ENCODE measurements at places on chromosomes 12 and 14. TPM values are rescaled to one million over a fixed set of nuclear protein-coding genes. Genes with fewer than 3 reads are reported as not detected.

The TSPAN9 gene
- total RNA-seq: 0.60 TPM

The GUCY2C gene
- not detected for total RNA-seq

The FGF6 gene
- not detected for total RNA-seq

The KRT6A gene
- total RNA-seq: not detected

The KRT74 gene
- total RNA-seq: not detected

The GPRC5D gene
- not detected for total RNA-seq

DNA sequence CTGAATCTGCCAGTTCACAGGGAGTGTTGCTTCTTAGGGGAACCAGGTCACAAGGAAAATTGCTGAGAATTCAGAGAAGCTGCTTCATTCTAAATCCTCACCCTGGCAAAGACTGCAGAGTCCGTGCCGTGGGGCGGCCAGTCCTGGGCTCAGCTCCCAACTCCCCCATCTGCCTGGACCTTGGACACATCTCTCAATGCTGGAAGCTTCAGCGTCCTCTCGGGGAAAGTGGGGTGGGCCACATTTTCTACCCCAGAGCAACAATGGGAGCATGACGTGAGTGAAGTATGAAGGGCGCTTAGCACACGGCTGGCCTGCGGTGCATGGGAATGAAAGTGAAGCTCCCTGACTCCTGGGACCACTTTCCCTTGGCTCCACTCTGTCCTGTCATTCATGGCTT lies 31.2 kb downstream of the HVCN1 start:
- no peaks in the 10 kb centered on the region for H3K36me3 ChIP-seq
- peaks cover 59% of the 10 kb centered on the region for H3K27me3 ChIP-seq
- DNase-seq: no peak
- H3K4me1 ChIP-seq: peaks cover 6% of the 10 kb centered on the region

DNA sequence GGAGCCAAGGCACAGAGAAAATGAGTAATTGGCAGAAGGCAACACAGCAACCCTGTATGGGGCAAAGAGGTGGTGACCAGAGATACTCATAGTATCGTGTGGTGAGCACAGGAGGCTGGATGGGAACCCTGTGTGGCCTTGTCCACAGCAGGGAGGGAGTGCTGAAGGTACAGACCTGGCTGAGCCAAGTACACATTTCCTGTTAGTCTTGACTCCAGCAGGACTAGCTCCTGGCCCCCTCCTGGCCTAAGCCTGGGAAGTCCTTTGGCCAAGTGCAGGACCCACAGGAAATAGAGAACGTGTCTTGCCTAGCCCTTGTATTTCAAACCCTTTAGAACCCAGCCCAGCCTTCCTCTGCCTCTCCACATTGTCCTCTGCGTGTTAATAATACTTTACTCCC lies 289.8 kb upstream of the PWP1 start:
- DNase-seq: no peak
- H3K27ac ChIP-seq: no peak overlapping the region
- no peaks in the 10 kb centered on the region for H3K4me1 ChIP-seq
- no peaks in the 10 kb centered on the region for H3K36me3 ChIP-seq

DNA sequence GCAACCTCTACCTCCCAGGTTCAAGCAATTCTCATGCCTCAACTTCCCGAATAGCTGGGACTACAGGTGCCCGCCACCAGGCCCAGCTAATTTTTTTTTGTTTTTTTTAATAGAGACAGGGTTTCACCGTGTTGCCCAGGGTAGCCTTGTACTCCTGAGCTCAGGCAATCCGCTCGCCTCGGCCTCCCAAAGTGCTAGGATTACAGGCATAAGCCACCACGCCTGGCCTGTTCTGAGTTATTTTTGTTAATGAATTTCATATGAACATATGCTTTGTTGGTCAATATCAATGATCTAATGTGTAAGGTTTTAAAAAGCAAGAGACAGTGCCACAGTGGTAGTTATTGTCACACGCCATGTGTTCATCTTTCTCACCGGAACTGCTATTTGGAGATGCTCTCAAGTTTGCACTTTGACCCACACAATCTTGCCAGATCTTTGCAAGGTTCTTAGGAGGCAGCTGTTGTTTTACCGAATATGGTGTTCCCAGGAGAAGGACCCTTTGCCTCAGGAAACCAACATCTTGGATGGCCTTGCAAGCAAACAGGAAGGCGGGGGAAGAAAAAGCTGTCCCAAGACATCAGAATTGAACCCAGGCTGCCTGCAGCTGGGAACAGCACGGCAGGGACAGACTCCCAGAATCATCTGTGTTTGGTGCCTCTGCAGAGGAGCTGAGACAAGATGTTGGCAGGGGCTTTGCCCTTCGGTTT lies 30.0 kb downstream of the GALNT16 start:
- H3K4me3 ChIP-seq: no peak overlapping the region
- peaks cover 5% of the 10 kb centered on the region for H3K27me3 ChIP-seq
- no peak overlapping the region for H3K27ac ChIP-seq
- no peaks in the 10 kb centered on the region for H3K4me1 ChIP-seq
- DNase-seq: no peak
- no peaks in the 10 kb centered on the region for H3K36me3 ChIP-seq

- no peak for DNase-seq
- no peaks in the 10 kb centered on the region for H3K4me1 ChIP-seq
- no peak overlapping the region for H3K4me3 ChIP-seq
- no peak overlapping the region for H3K27ac ChIP-seq
- no peaks in the 10 kb centered on the region for H3K27me3 ChIP-seq
- H3K36me3 ChIP-seq: no peaks in the 10 kb centered on the region
Observed at GRCh38 chr12:101803978-101804377, 26.8 kb downstream of the GNPTAB start.

- H3K4me1 ChIP-seq: no peaks in the 10 kb centered on the region
- no peak overlapping the region for H3K27ac ChIP-seq
- no peak for DNase-seq
- H3K27me3 ChIP-seq: no peaks in the 10 kb centered on the region
Observed at GRCh38 chr14:89813617-89814031, 140.9 kb downstream of the EFCAB11 start.

DNA sequence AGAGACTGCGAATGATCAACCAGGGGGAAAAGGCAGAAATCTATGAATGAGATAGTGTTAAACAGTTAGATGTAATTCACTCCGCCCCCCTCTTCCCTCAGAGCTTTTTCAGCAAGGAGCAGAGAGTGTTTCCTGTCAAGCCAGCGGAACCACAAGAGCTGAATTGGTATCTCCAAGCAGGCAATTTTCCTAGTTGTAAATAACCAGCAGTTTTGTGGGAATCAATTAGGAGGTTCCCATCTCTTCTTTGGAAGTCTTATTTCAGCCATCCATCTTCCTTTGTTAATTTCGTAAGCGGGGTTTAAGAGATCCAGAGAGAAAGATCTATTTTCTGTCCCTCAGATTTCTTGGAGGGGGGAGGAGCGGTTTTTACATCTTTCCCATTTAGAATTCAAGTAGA lies 178.0 kb downstream of the FOXN3 start:
- H3K4me1 ChIP-seq: no peaks in the 10 kb centered on the region
- H3K4me3 ChIP-seq: no peak overlapping the region
- H3K27ac ChIP-seq: no peak overlapping the region
- no peak for DNase-seq

GRCh38 chr12:121532503-121533393 lies 48.1 kb downstream of the KDM2B start:
- H3K27ac ChIP-seq: no peak overlapping the region
- no peaks in the 10 kb centered on the region for H3K27me3 ChIP-seq
- peaks cover 28% of the 10 kb centered on the region for H3K4me1 ChIP-seq

- no peak for DNase-seq
- H3K27me3 ChIP-seq: no peaks in the 10 kb centered on the region
- H3K27ac ChIP-seq: no peak overlapping the region
- H3K4me1 ChIP-seq: peaks cover 56% of the 10 kb centered on the region
Observed at GRCh38 chr14:105324080-105324778, 9.7 kb downstream of the PACS2 start.

DNA sequence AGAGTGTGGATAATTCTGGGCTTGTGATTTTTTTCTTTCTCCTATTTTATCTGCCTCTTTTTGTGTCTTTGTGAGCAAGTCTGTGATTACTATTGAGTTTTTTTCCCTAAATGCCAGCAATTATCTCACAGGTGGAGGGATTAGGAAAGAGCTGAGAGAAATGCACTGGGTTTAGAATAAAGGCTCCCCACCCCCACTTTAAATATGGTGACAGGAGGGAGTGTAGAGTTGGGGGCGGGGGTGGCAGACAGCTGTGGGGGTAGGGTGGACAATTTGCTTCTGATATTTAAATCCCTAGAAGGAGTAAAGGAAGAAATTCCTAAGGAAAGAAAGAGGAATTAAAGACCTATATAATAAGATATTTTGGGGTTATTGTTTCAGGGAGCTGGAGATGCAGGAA lies 145.9 kb downstream of the NRXN3 start:
- H3K27ac ChIP-seq: no peak overlapping the region
- DNase-seq: no peak
- H3K36me3 ChIP-seq: no peaks in the 10 kb centered on the region
- no peaks in the 10 kb centered on the region for H3K27me3 ChIP-seq
- no peak overlapping the region for H3K4me3 ChIP-seq

DNA sequence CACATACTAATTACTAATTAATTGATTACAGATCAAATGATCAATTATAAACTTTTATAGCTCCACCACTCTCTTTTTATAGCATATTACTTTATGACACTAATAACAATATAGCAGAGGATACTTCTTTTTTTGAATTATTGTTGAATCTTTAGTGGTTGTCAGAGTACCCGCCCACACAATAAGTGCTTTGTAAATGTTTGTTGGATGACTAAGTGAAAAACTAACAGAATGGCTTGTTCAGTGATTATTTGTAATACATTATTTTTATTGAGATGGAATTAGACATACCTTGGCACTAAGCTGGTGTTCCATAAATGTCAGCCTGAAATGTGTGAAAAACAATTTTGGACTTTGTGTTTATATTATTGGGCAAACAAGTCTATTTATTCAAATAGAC lies 670.5 kb upstream of the ATXN7L3B start:
- no peaks in the 10 kb centered on the region for H3K36me3 ChIP-seq
- DNase-seq: no peak

- H3K4me3 ChIP-seq: no peak overlapping the region
- no peaks in the 10 kb centered on the region for H3K27me3 ChIP-seq
- no peak for DNase-seq
- H3K27ac ChIP-seq: no peak overlapping the region
Observed at GRCh38 chr14:42163136-42163535, 556.5 kb downstream of the LRFN5 start.

GRCh38 chr12:57055824-57056223 lies 5.9 kb upstream of the MYO1A start:
- no peak overlapping the region for H3K27ac ChIP-seq
- peaks cover 50% of the 10 kb centered on the region for H3K36me3 ChIP-seq
- no peak for DNase-seq
- H3K4me3 ChIP-seq: no peak overlapping the region

DNA sequence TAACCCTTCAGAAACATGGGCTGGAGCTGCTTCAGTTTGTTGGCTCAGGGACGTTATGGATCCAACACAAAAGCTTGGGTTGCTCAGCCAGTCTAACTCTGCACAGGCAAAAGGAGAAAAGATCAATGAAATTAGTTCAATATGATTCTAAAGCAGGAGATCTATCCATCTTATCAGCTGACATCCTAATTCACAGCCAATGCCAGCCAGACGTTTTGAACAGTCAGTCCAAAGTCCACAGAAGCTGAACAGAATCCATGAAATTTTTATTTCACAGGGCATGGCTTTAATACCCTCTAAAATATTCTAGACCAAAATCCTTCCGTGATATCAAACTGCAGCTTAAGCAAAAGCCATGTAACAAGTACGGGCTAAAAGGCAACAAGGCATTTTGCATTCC lies 13.7 kb downstream of the NRDE2 start:
- no peaks in the 10 kb centered on the region for H3K4me1 ChIP-seq
- H3K36me3 ChIP-seq: peaks cover 32% of the 10 kb centered on the region
- no peak overlapping the region for H3K27ac ChIP-seq
- no peak for DNase-seq
- H3K27me3 ChIP-seq: no peaks in the 10 kb centered on the region

- H3K4me1 ChIP-seq: no peaks in the 10 kb centered on the region
- H3K27ac ChIP-seq: no peak overlapping the region
- H3K27me3 ChIP-seq: no peaks in the 10 kb centered on the region
- H3K4me3 ChIP-seq: no peak overlapping the region
- no peak for DNase-seq
Observed at GRCh38 chr12:23847857-23848256, 101.6 kb downstream of the SOX5 start.

DNA sequence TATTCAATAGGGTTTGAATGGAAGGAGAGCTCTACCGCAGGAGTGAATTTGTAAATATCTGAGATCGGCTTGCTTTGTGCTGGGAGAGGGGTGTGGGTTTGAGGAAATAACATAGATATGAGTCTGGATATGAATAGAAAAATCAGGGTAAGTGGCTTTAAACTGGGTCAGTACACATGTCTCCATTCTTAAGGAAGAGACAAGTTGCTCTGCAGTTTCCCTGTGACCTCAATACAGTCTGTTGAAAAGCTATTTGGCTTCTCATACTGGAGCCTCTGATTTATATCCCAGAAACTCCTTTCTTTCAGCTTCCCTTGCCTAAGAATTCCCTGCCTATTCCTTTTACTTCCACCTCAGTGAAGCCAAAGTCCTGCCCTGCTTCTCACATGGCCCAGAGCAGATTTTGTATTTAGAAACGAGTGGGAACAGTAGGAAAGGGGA lies 153.5 kb upstream of the ATF7IP start:
- H3K27ac ChIP-seq: no peak overlapping the region
- no peaks in the 10 kb centered on the region for H3K27me3 ChIP-seq
- no peak overlapping the region for H3K4me3 ChIP-seq
- H3K4me1 ChIP-seq: peaks cover 5% of the 10 kb centered on the region
- no peaks in the 10 kb centered on the region for H3K36me3 ChIP-seq

DNA sequence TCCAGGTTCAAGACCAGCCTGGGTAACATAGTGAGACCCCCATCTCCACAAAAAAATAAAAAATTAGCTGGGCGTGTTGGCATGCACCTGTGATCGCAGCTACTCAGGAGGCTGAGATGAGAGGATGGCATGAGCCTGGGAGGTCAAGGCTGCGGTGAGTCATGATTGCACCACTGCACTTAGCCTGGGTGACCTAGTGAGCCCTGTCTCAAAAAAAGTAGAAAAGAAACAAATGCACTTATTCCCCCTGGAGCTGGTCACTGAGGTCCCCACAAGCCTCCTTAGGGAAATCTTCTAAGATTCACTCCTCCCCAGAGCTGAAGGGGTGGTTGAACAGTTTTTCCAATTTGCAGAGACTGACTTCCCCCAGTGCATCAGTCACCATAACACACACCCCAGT lies 1.6 kb downstream of the CD9 start:
- H3K4me3 ChIP-seq: no peak overlapping the region
- H3K27ac ChIP-seq: no peak overlapping the region
- peaks cover 6% of the 10 kb centered on the region for H3K27me3 ChIP-seq
- H3K36me3 ChIP-seq: no peaks in the 10 kb centered on the region

GRCh38 chr12:19970821-19971220 lies 397.5 kb upstream of the PDE3A start:
- H3K27me3 ChIP-seq: no peaks in the 10 kb centered on the region
- no peak for DNase-seq
- no peaks in the 10 kb centered on the region for H3K36me3 ChIP-seq
- H3K27ac ChIP-seq: no peak overlapping the region
- no peaks in the 10 kb centered on the region for H3K4me1 ChIP-seq
